Activated CD8-positive, alpha-beta memory T cell treated with anti-CD3 and anti-CD28 coated beads, Interleukin-2, amount 50 U/mL, for 48 hours (primary cell): ENCODE measurements at places on chromosomes 7 and 10.

- no peak for DNase-seq
Observed at GRCh38 chr7:23000597-23001360, 13.2 kb downstream of the HYCC1 start.

DNA sequence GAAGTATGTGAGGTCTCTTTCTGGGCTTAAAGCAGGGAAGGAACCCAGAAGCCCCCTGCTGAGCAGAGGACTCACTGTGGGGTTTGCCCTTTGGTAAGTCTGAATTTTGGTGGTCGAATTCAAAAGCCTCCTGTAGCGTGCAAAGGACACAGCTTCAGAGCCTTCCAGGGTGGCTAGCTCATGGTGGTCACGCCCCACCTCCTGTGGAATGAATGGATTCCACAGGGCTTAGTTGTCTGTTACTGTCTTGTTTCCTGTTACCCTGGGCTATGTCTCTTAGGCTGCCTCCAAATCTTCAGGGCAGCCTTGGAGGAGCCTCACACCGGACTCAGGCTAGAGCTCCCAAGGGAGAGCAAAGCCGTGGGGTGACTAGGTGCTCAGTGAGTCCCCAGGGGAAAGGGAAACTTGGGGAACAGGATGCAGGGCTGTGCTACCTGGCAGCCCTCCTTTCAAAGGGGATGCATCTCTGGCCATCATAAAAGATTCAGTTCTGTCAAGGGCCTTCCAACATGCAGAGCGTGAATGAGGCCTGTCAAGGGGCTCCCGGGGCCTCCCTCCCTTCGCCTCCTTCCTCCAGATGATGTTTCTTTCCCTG is 211.7 kb downstream of the CCSER2 start:
- no peak for DNase-seq

DNA sequence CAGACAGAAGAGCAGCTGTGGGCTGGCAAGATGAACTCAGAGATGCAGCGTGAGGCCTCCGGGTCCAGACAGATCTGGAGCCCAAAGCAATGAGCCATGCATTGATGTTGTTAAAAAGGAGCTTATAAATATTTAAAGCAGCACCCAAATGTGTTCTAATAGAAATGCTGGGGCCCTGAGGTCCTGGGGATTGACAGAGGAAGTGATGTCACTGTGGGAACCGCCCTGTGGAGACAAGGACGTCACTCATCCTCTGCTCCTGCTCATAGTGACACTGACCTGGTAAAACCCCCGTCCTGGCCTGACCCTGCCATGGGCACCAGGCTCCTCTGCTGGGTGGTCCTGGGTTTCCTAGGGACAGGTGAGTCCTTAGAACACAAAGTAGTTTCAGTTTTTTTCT is 197.0 kb upstream of the PRSS58 start:
- no peak for DNase-seq

GRCh38 chr10:33046792-33047191 is 88.8 kb upstream of the ITGB1 start:
- no peak for DNase-seq

- no peak for DNase-seq
Observed at GRCh38 chr7:132930881-132931280, 151.0 kb downstream of the CHCHD3 start.

DNA sequence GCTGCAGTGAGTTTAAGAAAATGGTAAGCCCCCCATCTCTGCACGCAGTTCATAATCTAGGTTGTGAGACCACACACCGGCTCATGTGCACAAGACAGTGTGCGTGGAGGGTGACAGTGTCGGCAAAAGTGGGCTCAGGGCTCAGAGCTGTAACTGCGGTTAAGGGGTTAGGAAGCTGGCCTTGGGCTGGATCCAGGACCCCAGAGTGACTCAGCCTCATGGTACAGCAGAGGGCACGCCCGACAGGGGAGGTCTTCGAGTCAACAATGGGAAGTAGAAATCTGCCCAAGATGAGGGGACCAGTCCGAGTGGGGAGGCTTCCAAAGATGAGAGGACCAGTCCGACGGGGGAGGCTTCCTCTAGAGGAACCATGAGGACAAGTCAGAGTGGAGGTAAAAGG is 437.7 kb downstream of the DNAJB6 start:
- DNase-seq, result no peak

GRCh38 chr7:29328811-29329210 is 134.2 kb downstream of the CHN2 start:
- no peak for DNase-seq

DNA sequence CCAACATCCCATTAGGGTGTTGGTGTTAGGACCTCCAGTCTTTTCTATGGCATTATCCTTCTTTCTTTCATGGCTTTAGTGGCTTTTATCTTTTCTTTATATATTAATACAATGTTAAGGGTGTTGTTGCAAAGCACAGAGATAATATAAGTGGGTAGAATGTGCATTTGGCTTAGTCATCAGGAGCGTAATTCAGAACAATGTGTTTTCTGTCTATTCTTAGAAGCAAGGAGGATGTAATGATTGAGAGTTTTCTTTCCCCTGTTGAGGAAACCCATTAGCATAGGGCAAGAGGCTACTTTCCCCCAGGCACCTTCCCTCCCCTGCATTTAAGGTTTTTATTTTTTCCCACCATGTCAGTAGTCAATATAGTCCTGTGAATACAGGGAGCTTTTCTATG is 79.7 kb downstream of the TMEM106B start:
- DNase-seq, result no peak

DNA sequence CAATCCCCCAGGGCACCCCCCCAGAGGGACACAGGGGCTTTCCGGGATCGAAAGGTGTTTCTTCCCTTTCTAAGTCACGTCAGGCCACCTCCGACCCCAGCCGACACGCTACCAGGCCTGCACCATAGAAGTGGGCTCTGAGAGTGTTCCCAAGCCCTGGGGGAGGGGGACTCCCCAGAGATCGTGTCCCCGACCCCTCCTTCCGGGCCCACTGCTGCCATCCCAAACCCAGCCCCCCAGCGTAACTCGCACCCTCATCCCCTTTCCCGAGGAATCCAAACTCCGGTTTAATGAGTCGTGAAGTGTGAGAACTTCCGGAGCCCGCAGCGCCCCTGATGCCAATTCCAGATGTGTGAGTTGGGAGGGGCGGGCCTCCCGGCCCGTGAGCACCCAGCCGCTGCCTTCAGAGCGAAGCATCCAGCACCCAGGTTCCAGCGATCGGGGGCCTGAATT is 11.3 kb downstream of the UNCX start:
- no peak for DNase-seq

- DNase-seq, result no peak
Observed at GRCh38 chr7:69067397-69067796, 530.9 kb upstream of the AUTS2 start.

- DNase-seq, result no peak
Observed at GRCh38 chr7:84970670-84971069, 216.2 kb downstream of the SEMA3D start.

DNA sequence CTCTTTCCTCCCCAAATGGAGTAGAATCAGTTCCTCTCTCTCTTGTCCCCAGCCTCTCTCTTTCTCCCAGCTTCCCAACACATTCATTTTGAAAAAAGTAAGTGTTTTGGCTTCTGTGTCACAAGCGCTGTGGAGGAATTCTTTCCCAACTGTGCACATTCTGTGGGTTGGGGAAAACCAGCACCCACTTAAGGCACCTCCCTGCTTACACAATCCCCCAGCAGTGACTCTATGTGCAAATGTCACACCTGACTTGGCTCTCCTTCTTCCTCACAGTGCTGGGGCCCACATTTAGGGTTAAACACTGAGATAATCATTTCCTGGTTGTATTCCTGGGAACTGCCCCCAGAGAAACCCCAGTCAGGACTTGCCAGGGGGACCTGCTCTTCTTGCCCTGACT is 358.1 kb upstream of the ZNF32 start:
- no peak for DNase-seq

- no peak for DNase-seq
Observed at GRCh38 chr10:15464381-15464780, 93.3 kb upstream of the FAM171A1 start.

DNA sequence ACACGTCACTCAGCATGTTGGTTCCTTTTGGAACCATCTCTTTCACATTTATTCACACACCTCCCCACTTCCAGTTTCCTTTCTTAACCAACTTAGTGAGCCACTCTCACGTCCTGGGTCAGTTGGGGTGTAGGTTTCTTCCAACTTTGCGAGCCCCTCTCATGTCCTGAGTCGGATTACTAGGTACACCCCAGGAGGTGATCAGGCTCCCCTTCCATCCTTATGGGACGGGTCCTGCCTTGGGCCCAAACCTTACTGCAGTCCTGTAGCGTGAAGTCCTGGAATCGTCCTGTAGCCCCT is 7.7 kb downstream of the ERV3-1 start:
- no peak for DNase-seq

- DNase-seq, result no peak
Observed at GRCh38 chr7:17021205-17021604, 139.4 kb upstream of the AGR3 start.

DNA sequence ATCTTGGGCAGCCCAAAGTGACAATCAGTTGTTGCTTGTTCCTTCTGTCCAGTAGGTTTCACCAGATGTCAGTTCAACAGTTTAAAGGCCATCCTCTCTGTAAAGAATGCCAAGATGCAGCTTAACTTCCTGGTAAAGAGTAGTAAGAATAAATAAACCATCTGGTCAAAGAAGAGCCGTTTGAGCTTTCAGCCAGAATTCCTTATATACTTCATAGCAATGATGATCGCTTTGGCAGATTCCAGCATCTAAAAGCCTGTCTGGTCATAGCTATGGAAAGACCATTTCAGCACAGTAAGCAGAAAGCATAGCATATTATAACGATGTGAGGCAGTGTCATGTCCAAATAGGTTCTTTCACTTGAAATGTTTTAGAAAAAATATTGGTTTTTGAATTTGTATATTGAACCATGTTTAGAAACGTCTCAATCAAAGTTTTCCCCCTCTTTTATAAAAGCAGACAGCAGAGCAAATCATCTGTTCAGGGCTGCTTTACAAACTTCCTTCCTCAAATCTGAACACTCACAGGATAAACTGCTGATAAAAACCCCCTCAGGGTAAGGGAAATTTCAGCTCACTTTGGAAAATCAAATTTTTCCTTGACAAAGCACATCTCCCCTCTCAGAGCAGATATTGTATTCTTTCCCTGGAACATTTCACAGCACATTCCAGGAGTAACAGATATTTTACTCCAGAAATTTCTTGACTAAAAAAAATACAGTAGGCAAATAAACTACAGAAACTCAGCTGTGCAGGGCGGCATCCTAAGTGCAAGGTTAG is 184.1 kb downstream of the NOC3L start:
- no peak for DNase-seq

DNA sequence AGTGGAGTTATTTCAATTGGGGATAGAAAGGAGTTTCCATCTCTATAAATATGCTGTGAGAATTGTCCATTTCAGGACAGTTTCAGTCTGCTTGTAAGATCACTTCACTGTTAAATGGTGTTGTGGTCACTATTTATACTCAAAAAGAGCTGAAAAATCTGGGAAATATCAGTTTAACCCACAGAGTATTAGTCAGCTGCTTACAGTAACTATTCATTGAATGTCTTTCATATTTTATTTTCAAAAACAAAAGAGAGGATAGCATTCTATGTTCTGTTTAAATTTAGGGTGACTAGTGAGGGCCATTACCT is 85.4 kb upstream of the PLXDC2 start:
- no peak for DNase-seq

DNA sequence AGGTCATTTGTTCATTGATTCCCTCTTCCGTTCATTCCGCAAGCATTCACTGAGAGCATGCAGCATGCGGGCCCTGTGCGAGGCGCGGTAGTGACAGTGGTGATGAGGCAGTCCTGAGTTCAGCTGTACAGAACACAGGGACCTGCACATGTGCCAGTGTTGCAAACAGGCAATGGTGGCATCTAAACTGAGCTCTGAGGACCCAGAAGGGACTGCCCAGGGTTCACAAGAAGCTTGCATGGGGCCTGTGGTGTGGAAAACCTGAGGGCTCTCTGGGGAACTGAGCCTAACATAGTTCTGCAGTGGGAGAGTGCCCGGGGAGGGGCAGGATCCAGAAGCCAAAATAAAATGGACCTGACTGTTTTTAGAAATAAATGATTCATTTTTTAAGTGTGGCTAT is 13.2 kb downstream of the ZNF488 start:
- DNase-seq, result peak; percentile 37

- no peak for DNase-seq
Observed at GRCh38 chr10:30818010-30818660, 188.6 kb upstream of the LYZL2 start.

- DNase-seq, result no peak
Observed at GRCh38 chr10:4983615-4984216, 19.9 kb downstream of the AKR1C2 start.

GRCh38 chr7:117011419-117012260 is 58.3 kb downstream of the ST7 start:
- DNase-seq, result no peak

- DNase-seq, result no peak
Observed at GRCh38 chr10:118546479-118546878, 49.0 kb downstream of the PRLHR start.

DNA sequence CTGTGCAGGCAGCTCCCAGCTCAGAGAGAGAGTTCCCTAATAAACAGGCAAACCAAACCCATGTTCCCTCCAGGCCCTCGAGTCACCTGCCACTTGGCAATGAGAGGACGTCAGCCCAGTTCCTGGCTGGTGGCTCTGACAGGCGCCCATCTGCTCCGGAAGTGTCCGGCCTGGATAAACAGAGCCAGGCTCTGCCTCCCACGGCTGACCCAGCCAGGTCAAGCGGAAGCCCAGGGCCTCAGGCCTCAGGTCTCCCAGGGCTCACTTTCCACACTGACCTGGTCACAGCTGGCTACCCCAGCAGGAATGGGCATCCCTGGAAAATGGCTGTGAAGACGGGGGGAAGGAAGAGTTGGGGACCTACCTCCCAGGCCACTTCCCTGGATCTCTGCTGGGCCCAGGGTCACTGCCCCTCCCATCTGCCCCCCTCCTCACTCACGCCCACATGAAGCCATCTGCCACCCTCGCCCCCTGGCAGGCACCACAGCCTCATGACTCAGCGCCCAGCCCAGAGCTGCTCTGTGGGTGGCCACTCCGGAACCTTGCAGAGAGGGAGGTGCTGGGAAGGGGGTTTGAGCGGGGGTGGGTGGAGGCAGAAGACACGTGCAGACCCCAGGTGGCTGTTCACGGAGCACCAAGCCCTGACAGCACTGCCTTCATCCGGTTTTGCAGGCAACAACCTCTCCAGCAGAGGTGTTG is 37.4 kb upstream of the DUSP5 start:
- peak; percentile 65 for DNase-seq

DNA sequence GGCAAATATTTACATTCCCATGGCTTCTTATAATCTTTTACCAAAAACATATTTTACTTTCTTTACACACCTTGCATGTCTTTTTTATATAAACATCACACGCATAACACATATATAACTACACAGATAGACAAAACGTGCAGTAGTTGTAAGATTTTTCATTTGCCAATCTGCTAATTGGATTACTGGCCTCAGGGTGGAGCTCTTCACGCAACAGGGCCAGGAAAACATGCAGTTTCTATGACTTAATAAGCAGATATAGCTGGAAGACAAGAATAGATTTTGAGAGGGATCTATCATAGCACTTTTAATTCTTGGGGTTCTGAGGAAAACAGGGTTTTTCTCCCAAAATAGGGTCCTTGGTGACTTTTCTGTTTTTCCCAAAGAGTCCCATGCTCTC is 12.7 kb downstream of the ACADSB start:
- no peak for DNase-seq
